ENCODE measurements at places on chromosomes 11 and 22.
A peak's percentile ranks its signal among the peaks of the same experiment; 100 is the strongest.

GRCh38 chr11:115684135-115684534 is 179.9 kb upstream of the CADM1 start:
- no peak for DNase-seq

DNA sequence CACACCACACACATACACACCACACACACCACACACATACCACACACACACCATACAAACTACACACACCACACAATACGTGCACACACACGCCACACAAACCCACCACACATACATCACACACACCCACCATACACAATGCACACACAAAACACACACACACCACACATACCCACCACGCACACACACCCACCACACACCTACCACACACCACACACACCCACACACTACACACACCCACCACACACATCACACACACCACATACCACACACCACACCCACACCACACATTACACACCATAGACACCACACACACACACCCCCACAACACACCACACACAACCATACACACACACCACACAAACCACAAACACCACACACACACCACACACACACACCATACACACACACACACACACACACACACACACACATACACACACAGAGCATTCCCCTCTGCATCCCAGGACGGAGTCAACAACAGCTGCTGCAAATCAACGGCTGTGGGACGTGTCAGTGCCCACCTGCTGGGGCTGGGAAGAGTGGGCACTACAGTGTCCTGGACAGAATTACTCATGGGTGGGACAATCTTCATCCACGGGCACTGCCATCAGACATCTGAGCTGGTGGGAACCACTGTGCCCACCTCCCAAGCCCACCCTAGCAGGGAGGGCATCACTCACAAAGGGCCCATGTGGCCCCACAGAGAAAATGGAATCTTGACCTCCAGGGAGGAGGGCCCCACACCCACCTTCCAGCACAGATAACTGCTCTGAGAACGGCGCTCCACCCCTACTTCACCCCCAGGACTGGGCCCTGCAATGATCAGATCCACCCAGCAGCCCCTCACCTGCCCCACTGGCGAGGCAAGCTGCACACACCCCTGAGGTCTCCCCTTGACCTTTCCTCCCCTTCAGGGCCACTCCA is 8.4 kb downstream of the TP53I11 start:
- no peak for DNase-seq

GRCh38 chr11:77522215-77522614 is 48.3 kb upstream of the PAK1 start:
- no peak for DNase-seq

- DNase-seq, result no peak
These were observed 16.7 kb upstream of the TMEM123 start for GRCh38 chr11:102469196-102469821.

- no peak for DNase-seq
These were observed 176.5 kb upstream of the POU2AF2 start for GRCh38 chr11:111069066-111069465.

DNA sequence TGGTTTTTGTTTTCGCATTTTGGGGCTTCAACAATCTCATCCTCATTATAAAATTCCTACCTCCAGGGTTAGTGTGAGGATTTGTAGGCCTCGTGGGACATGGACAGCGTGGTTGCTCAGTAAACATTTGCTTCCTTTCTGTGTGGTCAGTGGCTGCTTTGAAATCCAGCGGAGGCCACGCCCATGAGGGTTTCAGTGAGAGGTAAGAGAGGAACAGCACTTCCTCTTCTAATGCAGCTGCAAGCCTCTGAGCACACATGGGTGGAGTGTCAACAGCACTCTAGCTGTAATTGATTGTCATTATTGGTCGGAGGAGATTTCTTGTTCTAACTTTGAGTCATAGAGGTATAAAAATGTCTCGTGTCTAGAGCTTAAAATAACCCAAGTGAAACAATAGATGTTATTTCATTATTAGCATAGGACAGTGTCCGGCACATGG is 6.0 kb upstream of the ARHGAP42 start:
- no peak for DNase-seq

DNA sequence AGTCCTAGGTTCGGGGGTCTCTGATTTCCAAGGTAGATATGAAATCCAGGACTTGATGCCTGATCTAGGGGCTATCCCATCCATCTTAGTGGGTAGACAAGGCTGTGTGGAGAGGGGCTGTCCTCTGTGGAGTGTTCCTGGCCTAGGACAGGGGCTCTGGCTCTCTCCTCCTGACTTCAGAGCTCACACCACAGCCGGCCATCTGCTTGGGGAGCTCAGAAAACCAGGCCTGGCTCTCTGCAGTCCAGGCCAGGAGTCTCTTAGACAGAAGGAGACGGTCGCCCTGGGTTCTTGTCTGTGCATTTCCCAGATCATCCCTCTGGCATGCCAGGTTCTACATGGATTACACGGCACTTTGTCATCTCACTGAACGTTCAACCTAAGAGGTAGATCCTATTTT is 17.9 kb downstream of the TUB start:
- no peak for DNase-seq

DNA sequence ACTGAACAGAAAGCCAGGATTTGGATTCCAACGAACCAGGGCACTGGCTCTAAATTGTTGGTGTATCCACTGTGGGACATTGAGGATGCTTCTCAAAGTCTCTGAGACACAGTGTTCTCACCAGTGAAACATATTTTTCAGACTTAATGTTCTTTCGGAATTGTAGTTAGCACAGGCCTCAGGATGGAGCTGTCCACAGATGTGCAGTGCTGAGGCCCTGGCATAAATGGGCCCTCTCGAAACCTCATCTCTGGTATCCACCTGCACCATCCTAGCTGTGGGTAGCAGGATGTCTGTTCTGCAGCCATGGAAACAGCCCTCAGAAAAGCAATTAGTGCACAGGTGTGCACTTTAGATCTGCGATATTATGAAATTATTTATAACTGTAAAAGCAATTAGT is 656.8 kb downstream of the TBC1D22A start:
- DNase-seq, result no peak

- DNase-seq, result no peak
These were observed 30.1 kb upstream of the PARVB start for GRCh38 chr22:43994006-43994405.

DNA sequence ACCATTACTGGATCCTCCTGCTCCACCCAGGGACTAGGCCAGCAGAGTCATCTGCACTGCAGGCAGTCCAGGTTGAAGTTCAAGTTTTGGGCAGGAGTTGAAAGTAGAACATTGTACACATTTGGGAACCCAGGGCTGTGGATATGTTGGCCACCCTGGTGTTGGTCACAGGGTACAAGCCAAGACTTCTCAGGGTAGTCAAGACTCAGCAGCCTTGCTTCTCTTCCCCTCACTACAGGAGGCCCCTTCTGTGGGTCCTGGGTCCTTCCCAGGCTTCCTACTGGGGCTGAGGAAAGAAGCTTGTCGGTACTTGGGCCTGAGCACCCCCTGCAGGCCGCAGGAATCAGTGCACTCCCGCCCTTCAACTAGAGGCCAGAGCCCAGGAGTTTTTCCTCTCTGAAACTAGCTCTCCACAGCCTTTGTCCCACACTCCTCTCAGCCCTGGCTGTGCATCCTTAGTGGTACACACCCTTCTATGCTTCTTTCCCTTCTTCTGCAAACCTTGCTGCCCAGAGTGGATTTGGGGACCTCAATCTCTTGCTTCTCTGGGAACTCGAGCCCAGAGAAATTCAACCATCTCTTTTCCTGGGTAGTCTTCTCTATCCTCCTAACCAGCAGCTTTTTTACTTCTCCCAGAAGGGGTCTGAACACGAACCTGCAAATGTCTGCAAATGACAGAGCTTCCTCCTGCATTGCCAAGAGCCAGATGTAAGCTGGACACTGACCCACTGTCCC is 2.6 kb upstream of the HPX start:
- DNase-seq, result peak; percentile 21

GRCh38 chr11:72813740-72814285 is 398 bp upstream of the ATG16L2 start:
- no peak for DNase-seq

DNA sequence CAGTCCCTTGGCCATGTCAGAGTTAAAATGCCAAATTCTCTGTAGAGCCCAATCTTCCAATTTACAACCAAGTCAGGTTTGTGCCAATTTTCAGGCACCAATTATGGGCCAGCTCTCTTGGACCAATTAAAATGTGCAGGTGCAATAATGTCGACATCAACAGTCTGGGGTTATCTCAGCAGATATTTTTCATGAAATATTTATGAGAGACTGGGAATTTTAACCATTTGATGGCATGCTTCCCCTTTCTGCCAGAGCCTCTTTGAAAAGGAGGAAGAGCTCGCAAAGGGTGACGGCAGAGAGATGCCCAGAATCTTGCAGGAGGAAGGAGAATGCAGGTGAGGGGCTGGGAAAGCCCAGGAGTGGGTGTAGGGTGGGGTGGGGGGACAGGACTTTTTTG is 100.8 kb upstream of the SYT13 start:
- DNase-seq, result no peak

- DNase-seq, result no peak
These were observed 28.0 kb upstream of the CABP7 start for GRCh38 chr22:29691636-29692326.

GRCh38 chr11:83349296-83349695 is 63.1 kb upstream of the CCDC90B start:
- DNase-seq, result no peak

- no peak for DNase-seq
These were observed 66.0 kb upstream of the FTH1 start for GRCh38 chr11:62033191-62034035.

DNA sequence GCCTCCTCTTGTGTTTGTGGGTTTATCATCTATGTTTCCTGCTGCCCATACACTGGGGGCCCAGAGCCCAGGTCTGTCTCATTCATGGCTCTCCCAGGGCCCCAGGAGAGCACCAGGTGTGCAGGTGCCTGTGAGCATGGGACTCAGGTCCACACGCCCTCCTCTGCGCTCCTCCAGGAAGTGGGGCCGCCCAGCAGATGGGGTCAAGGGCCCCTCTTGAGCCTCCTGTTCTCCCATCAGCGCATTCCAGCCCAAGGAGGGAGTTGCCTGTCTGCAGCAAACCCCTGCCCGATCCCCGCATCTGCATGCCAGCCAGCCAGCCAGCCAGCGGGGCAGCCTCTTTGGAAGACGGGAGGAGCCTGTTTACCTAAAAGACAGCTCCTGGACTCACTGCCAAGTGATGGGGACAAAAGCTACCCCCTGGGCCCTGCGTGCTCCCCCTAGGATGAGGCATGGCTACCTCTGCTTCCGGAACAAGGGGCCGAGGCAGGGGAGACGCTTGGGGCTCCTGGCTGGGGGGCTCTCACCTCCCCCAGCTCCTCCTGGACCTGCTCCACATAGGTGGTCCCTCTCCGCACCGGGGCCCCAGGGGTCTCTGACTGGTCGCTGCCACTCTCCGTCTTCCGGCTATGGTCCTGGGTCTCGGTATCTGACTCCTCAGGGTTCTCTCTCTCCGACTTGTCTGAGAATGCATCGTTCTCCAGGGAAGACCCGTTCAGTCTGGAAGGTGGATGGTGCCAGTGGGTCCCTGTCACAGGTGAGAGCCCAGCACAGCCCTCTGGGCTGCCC is 49.7 kb upstream of the CARS1 start:
- no peak for DNase-seq

GRCh38 chr11:119347940-119348605 is 1.6 kb upstream of the MFRP start:
- DNase-seq, result no peak

DNA sequence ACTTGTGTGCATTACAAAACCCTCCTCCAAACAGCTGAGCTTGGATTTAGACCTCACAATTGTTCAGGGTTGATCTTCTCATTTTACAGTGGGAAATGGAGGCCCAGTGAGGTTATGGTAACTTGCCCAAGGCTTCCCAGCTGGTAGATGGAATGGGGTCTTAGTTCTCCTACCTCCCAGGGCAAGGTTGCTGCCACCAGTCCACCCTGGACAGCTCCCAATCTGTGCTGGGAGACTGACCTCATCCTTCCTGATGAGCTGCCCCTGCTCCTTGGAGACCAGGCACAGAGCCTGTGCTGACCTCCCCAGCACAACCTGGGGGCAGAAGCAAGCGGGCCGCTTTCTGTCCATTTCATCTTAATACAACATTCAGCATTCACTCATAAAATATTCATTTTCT is 190.7 kb downstream of the ST3GAL4 start:
- DNase-seq, result no peak

- no peak for DNase-seq
These were observed 34.9 kb downstream of the SERPIND1 start for GRCh38 chr22:20808844-20809243.

DNA sequence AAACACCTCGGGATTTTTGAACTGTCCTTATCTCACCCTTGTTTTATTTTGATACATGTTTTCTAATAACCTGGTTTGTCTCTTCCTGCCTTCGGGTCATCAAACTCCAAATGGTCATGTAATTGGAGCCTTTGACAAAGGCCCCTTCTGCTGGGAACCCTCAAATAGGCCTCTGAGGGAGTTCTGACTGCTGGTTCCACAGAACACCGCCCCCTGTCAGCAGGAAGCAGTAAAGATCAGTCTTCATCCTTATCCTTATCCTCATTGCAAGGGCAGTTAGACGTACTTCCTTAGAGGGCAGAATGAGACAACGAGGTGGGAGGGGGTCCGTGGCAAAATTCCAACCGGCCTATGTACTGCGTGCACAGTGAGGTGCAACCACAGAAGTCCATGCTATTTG is 12.1 kb downstream of the TRIM51 start:
- no peak for DNase-seq

DNA sequence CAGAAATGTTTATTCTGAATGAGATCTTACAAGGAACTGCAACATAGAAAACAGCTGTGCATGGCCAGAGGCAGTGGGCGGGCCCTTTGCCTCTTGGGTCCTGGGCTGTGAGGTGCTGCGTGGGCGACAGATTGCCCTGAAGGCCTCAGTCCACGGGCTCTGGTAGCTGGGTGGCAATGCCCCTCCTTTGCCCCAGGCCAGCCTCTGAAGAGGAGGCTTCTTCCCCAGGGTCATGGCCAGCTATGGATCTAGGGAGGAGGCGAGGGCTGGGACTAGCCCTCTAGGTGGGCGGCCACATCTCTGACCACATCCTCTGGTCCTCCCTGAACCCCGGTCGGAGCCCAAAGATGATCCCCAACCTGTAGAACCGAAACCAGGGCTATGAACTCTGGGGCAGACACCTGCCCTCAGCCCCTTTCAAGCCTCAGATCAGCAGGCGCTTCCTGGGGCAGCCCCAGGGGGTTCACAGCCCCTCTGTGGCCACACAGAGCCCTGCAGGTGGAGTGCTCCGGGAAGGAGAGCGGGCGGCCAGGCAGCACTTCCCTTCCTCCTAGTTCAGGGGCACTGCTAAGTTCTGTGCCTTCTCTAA is 6.6 kb upstream of the CDC42BPG start:
- no peak for DNase-seq

- no peak for DNase-seq
These were observed 12.6 kb downstream of the RHBDD3 start for GRCh38 chr22:29255064-29255621.

GRCh38 chr11:76322540-76322939 is 58.4 kb downstream of the THAP12 start:
- no peak for DNase-seq
